ENCODE measurements at places on chromosomes 16 and 17. TPM values are rescaled to one million over a fixed set of nuclear protein-coding genes. Genes with fewer than 3 reads are reported as not detected.

GRCh38 chr17:41844971-41845370 lies 7.3 kb downstream of the KLHL10 start:
- H3K4me3 ChIP-seq: no peak overlapping the region
- ATAC-seq: no peak
- H3K27me3 ChIP-seq: no peaks in the 10 kb centered on the region
- H3K4me1 ChIP-seq: peaks cover 5% of the 10 kb centered on the region

DNA sequence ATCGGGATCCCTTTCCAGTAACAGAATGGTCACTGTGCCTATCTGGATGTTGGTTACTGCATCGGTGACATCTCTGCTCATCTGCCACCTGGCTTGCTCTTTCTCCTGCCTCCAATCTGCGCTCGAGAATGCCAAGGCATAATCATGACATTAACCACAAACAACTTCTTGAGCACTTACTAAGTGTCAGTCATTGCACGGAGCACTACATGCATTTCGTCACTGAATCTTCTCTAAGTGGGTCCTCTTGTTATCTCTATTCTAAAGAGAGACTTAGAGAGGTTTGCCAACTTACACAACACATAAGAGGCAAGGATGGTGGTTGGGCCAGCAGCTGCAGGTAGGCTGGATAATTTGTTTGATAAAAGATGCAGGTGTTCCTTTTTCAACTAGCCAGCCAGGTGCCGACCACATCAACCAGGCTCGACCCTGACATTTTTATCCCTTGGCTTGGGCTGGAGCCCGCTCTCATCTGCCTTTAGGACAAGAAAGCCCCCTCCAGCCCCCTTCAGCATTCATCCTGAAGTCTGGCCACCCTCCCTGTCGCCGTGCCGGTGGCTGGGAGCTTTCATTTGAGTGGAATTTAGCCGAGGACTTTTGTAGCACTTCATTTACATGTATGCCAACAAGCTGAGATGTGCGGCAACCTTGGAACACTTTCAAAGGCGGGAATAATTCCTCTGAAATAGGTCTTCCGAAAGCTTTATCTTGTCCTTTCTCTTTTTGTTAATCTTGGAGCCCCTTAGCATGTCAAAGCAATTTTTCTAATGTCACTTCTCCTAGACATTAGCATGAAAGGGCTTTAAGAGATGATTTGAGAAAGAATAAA lies 89.3 kb upstream of the NKD1 start:
- no peak overlapping the region for H3K27ac ChIP-seq
- peaks cover 10% of the 10 kb centered on the region for H3K4me1 ChIP-seq
- H3K36me3 ChIP-seq: no peaks in the 10 kb centered on the region
- peaks cover 3% of the 10 kb centered on the region for H3K27me3 ChIP-seq
- no peak overlapping the region for H3K4me3 ChIP-seq

- no peaks in the 10 kb centered on the region for H3K27me3 ChIP-seq
- H3K36me3 ChIP-seq: no peaks in the 10 kb centered on the region
- H3K4me3 ChIP-seq: no peak overlapping the region
- H3K27ac ChIP-seq: no peak overlapping the region
- ATAC-seq: no peak
Measured at GRCh38 chr16:13606804-13607203, 313.1 kb upstream of the ERCC4 start.

The SLFN14 gene
- not detected for total RNA-seq

Measured in activated T-helper 17 cell treated with anti-CD3 and anti-CD28 coated beads, Interleukin-2, amount 50 U/mL, for 72 hours (primary cell).